ENCODE measurements at places on chromosomes 5 and 9.

GRCh38 chr5:76213858-76214257, 130.7 kb downstream of the SV2C start:
- DNase-seq: no peak

DNA sequence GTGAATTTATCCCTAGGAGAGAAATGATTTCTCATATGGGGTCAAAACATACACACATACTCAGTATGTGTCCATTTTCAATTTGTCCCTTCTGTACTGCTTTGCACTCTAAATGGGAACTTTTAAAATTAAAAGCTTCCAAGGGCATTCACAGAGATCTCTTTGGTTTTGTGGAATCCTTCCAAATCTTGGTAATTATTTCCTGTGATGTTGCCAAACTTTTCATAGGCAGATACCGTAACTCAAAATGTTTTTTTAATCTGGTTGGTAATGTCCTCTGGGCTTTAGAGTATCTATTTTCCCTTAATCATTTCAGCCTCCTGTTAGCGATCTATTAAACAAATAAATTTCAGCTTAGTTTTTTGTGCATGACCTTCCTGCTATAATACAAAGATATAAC, 282.4 kb downstream of the ARHGEF28 start:
- DNase-seq: no peak

GRCh38 chr9:126360073-126360472, 33.4 kb downstream of the MVB12B start:
- no peak for DNase-seq

- DNase-seq: no peak
Observed at GRCh38 chr9:137281345-137282116, 4.0 kb downstream of the TOR4A start.

DNA sequence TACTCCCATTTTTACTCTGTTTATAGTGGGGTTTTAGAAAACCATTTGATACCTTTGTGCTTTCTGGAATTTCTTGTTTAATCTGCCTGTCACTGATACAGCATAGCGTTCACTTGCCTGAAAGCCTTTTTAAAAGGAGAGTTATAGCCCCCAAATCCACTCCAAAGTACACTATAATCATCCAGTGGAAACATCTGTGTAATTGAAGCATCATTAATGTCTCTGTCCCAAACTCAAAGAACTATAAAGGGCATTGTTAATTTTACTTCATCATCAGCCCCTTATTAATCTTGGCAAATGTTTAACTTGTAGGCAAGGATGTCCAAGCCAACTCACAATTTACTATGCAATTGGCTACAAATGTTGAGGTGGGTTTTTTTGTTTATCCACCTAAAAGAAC, 64.3 kb downstream of the TMEM252 start:
- DNase-seq: no peak

- DNase-seq: no peak
Observed at GRCh38 chr9:137435381-137435891, 5.7 kb downstream of the ENTPD8 start.

- DNase-seq: no peak
Observed at GRCh38 chr5:31863991-31864411, 225.1 kb downstream of the PDZD2 start.

DNA sequence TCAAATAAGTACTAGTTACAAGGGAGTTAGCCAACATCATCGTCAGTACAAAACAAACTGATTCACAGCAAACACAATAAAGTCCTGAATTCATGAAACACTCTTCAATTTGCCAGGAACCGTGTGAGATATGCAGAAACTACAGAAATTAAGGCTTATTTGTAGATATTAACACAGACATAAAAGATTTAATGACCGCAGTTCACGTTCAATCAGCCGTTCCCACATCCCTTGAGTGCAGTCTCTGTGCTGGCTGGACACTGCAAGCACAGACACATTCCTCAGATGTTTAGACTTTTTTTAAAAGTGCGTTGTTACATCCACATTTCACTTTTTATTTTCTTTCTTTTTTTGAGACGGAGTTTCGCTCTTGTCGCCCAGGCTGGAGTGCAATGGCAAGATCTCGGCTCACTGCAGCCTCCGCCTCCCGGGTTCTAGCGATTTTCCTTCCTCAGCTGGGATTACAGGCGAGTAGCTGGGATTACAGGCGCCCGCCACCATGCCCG, 566 bp upstream of the CEP78 start:
- DNase-seq: no peak

DNA sequence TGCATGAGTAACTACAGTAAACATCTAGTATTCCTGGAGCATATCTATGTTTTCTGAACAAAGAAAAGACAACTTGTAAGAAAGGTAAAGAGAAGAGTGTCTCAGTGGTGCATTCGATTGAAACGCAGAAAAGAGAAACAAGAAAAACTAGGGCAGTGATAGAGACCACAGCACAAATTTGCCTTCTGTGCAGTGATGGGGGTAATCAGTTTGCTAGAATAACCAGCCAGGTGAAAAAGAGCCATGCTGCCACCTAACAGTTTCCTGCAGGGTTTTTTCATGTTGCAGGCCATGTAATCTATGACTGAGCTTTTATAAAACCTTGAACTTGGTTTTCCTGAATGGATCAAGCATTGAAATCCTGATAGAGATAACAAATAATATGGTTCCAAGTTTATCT, 198.4 kb upstream of the MEF2C start:
- DNase-seq: no peak

- DNase-seq: no peak
Observed at GRCh38 chr5:91925249-91925648, 542.1 kb upstream of the ARRDC3 start.

DNA sequence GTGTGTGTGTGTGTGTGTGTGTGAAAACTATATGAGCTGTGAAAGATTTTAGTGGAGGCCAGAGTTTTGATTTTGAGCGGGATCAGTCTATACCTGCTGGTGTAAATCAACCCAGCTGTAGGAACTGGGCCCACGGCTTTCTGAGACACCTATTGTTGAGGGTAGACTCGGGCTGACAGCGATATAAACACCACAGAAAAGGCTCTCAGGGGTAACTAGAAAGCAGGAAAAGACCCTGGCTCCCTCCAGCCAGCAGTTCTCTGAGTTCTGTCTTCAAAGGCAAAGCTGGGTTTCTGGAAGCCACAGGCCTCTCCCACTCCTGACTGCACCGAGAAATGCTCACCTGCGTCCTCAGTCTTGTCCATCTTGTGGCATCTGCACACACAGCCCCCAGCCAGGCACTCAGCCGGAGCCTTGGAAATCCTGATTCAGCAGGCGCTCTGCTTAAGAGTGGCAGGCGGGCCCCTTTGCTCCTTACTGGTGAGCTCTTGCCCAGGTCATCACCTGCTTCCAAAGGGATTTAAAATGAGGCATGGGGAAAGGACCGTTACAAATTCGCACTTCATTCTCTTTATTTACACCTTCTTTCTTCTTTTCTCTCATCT, 223.3 kb downstream of the NDUFS4 start:
- DNase-seq: no peak

- DNase-seq: no peak
Observed at GRCh38 chr5:138574744-138575193, 432 bp downstream of the HSPA9 start.

Data from CD4-positive, alpha-beta T cell treated with Interleukin-10 for 1 hour (primary cell).